Fibroblast of villous mesenchyme (primary cell): ENCODE measurements at places on chromosomes 12 and 14.
A peak's percentile ranks its signal among the peaks of the same experiment; 100 is the strongest.

- DNase-seq: peak; percentile 78
Observed at GRCh38 chr14:35122696-35123387, 490 bp downstream of the PRORP start.

GRCh38 chr14:104863131-104863862, 1.8 kb upstream of the CEP170B start:
- no peak for DNase-seq

GRCh38 chr14:36975834-36976233, 196.6 kb downstream of the SLC25A21 start:
- DNase-seq: no peak

- no peak for DNase-seq
Observed at GRCh38 chr12:91176915-91177314, 5.7 kb downstream of the DCN start.

GRCh38 chr12:77025782-77026314, 39.5 kb downstream of the E2F7 start:
- DNase-seq: no peak
